GM03348 (cell line): ENCODE measurements at places on chromosomes 12 and 14.

GRCh38 chr12:91417650-91418049 is 235.0 kb upstream of the DCN start:
- no peak for DNase-seq

DNA sequence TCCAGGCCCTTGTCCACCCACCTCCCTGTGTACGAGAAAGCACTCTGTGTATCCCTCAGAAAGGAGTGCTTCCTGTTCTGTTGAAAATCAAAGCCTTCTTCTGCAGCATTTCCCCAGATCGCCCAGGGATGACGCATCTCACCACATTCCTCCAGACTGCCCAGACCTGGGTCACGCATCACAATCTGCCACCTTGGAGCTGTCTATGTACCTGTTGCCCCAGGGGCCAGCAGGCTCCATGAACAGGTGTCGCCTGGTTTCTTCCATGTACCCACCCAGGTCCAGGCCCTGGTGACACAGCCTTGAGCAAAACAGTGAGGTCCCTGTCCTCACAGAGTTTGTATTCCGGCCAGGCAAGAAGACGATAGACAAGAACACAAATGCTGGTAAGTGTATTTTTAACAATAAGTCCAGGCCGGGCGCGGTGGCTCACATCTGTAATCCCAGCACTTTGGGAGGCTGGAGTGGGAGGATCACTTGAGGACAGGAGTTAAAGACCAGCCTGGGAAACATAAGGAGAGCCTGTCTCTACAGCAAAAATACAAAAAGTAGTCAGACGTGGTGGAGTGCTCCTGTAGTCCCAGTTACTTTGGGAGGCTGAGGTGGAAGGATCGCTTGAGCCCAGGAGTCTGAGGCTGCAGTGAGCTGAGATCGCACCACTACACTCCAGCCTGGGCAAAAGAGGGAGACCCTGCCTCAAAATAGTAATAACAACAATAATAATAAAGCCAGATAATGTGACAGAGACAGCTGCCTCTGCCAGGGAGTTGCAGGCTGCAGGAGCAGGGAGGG is 6.8 kb upstream of the PPP1R13B start:
- no peak for DNase-seq

DNA sequence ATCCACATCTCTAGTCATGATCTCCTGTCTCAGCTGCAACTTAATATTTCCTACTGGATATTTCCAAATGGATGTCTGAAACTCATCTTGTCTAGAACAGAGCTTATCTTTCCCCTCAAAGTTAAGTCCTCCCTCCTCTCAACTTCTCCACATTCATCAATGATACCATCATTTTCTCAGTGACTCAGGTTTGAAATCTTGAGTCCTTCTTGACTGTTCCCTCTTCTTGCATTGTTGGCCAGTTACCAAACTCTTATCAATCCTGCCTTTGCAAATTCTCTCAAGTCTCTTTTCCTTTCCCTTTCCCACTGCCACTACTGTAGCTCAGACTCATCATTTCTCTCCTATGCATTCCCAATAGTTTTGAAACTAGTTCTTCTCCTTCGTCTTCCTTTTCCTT is 14.3 kb upstream of the CHURC1 start:
- no peak for DNase-seq

DNA sequence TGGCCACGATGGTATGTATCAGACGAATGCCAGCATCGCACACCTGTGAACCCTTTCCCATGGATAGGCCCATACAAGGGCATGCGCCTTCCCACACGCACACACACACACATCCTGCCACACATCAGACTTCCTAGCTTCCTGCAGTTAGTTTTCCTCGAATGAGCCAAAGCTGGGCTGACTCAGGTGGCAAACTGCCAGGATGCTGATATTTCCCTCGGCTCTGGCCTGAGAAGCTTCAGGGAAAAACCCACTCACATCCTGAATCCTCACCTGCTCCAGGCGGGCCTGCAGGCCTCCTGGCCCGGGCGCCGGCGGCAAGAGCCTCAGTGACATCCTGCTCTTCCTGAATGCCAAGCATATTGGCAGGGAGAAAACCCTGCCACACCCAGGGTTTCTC is 22.4 kb downstream of the CALM1 start:
- peak; percentile 83 for DNase-seq

- DNase-seq: no peak
Observed at GRCh38 chr14:64684091-64684490, 20.1 kb upstream of the PLEKHG3 start.

DNA sequence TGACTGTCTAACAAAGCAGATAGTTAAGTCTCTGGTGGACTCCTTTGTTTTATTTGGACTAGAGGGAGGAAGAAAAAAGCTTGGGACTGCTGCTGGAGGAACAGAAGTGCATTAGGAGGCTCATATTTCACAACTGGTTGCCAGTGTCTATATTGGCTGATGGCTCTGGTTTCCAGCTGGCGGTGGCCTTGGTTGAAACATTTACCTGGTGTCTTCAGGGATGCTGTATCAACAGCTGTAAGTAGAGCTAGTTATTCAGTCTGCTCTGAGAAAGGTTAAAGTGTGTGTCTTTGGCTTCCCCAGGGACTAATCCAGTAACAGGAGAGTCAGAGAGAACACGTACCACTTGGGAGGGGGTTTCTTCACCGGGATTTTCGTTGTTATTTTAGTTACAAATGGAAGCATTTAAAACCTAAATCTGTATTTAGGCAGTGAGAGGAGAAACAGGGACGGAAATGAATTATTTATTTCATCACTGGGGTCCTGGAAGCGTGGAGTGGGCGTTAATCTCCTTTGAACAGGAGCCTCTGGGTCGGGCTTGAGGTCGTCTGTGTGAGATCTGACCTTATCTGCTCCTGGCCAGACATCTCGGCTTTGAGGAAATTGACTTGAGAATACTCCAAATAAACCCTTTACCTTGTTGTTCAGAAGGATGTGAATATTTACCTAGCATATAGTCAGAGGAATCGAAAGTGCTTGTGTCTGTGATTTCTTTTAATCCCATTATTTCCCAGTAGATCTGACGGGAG is 149.9 kb downstream of the NRXN3 start:
- no peak for DNase-seq

GRCh38 chr14:72775923-72776554 is 117.9 kb downstream of the DPF3 start:
- DNase-seq: no peak

DNA sequence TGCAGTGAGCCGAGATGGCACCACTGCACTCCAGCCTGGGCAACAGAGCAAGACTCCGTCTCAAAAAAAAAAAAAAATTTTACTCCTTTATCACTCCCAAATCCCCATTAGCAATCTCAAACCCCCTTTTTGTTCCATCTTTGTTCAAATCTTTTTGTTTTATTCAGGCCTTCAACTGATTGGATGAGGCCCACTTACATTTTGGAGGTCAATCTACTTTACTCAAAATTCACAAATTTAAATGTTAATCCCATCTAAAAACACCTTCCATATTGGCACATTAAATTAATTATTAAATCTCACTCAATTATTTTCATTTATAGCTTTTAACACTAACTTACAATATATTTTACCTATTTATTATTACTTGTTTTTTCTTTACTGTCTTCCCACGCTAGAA is 27.0 kb upstream of the TXNRD1 start:
- DNase-seq: no peak
